ENCODE measurements at places on chromosomes 7 and 10.
A peak's percentile ranks its signal among the peaks of the same experiment; 100 is the strongest.

DNA sequence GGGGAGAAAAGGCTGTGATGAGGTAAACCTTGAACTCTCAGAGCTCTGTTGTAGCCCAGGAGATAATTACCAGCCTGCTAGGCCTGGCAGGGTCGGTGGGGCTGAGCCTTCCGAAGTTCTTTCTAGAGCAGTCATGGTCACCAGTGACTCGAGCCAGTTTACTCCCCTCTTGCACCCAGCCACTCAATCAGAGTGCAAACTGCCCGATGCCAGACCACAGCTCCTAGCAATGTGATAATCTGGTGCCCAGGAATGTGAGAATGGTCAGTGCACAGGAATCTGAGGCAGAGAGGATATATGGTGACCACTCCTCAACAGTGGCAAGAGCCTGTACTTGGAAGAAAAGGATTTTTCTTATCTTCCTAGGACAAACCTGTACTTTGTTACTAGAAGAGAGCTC, 46.4 kb upstream of the KMT2E start:
- DNase-seq = no peak

GRCh38 chr7:137576481-137576880, 232.9 kb upstream of the PTN start:
- DNase-seq = no peak

DNA sequence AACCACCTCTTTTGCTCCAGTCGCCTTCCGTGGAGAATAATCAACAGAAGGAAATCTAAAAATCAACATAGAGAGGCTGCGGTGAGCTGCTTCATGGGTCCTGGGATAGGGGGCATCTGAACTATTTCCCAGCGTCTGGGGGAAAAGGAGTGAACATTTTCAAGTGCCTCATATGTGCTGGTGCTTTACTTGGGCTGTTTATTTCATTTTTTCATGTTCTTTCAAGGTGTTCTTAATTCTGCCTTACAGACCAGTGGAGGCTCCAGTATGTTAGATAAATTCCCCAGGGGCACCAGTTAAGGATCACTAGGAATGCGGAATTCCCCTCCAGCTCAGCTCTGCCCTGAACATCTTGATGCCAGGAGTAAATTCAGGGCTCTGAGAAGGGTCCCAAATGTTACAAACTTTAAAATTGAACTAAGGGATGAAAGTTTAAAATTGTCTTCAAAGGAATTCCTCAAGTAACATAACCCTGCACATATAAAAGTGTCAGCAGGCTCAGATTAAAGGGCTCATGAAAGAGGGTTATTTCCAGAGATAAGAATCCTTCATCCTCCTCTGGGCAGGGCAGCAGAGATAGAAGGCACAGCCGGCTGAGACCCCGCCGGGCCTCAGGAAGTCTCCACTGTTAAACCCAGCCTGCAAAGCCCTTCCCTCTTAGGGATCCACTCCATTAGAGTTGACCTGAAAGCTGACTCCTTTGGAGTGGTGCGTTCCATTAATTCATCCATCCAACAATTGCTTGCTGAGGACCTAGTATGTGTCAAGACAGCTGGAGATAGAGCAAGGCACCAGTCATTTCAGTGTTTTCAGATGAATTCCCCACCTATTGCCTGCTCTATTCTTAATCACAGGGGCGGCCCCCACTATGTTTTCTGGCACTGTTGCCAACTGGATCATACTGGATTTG, 345.8 kb downstream of the KCNMA1 start:
- DNase-seq = no peak

- no peak for DNase-seq
Observed at GRCh38 chr7:2152646-2153045, 80.1 kb downstream of the MAD1L1 start.

- no peak for DNase-seq
Observed at GRCh38 chr7:103929901-103930311, 59.6 kb downstream of the RELN start.

- no peak for DNase-seq
Observed at GRCh38 chr7:90772410-90772809, 176.3 kb downstream of the CDK14 start.

DNA sequence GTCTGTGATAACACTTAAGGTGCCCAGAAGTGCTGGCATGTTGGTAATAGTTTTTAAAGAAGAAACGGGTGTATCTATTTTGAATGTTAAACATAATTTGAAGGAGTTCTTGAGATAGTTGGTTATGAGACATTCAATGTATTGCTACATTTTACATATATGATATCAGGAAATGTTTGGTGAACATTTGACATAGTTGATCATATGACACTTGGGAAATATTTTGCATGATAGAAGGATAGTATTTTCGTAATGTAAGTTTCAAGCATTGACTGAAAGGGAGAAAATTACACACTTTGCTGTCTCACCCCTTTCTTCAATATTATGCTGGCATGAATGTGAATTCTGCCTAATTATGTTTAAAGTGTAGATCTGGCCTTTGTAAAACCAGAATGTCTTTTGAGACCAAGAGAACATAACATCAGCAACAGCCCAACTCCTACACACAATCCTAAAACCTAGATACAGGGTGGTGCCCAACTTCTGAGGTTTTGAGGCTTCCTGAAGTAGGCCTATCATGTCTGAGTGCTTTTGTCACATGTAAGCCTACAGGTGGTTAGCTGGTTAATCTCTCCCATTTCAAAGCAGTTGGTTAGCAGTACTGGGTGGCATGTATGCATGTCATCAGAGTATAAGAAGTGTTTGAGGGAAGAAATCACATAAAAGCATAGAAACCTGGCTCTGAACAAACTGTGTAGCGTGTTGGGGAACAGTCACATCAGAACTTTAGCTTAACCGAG, 2.1 kb downstream of the ADD3 start:
- DNase-seq = no peak

DNA sequence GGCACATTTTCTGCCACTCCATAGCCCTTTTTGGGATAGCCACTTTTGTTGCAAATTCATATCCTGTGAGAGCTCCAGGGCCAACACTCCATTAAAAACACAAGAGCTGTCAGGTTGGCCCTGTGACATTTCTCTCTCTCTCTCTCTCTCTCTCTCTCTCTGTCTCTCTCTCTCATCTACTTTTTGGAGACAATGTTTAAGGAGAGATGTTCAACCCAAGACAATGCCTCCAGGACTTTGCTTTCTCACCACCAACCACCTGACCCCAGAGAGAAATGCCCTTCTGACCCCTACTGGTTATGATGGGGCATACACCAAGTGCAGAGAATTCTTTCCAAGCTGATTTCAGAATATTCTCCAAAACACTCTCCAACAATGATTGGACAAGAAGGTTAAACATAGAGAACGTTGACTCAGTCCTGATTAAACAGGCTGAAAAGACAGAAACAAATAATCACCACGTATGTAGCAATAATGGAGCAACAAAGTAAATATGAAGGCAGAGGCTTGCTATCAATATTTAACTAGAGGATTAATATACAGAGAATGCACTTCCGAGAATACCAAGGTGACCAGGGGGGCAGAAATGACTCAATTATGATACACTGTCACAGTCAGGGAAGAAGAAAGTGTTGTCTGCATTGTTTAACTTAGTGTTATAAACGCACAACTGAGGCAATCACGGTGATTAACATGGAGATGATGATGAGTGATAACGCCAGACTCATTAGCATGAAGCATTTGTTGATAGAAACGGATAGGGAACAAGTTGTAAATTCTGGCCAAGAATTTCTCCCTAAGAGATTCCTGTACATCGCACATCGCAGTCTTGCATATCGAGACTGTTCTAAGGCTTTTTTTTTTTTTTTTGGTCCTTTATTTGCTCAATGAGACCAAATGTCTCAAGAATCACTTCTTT, 178.5 kb downstream of the NRP1 start:
- peak; percentile 11 for DNase-seq

DNA sequence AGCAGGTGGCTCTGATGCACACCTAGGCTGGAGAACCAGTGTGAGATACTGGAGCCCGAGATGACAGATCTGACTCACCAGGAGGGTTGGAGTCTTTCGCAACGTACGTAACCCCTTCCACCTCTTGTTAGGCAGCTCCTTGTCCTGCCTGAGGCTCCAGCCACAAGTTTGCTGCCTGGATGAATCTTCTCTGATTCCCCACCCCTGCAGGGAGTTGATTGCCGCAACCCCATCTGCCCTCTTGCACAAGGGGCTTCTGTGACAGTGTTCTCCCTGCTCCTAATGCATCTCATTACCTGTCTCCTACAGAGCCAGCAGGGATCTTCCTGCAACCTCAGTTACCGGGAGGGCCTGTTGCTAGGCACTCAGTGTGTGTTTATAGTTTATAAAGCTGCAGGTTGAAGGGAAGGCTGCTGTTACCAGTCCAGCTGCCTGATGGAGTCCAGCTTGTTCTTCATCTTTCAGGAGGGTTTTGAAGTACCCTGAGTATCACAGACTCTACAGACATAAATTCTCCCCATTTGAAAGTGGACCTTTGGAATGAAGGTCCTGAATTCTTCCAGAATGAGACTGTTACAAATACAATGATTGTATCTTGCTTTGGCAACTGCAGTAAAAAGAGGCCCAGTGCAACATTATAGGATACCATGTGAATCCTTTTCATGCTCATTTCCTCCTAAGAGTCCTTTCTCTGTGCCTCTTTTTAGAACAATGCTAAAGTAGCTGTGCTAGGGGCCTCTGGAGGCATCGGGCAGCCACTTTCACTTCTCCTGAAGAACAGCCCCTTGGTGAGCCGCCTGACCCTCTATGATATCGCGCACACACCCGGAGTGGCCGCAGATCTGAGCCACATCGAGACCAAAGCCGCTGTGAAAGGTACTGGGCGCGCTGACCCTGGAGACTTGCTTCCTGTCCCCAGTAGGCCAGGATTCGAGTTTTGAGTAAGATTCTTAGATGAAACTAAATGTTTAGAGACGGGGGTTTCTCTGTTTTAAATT, 6.5 kb downstream of the MDH2 start:
- no peak for DNase-seq

DNA sequence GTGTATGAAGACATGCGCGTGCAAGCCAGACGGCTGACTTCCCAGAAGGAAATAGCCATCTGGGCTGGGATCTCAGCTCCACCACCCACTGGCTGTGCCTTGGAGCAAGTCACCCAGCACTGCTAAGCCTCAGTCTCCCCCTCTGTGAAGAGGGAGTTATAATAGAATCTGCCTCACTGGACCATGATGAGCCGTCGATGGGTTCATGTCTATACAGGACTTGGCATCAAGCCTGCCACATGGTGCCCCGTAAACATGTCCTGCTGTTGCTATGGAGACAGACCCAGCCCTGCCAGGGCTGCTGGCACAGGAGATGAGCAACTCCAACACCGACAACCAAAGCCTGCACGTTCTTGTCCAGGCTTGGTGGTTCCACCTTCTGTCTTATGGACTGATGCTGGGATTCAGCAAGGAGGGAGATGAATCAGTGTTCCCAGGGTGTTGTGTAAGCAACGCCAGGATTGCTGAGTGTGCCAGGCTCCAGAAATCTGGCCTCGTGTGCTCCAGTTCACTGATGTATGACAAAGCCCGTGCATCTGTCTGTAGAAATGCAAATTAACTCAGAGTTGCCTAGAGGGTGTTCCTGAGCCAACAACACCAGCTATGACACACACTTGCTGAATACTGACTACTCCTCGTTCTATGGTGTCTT, 5.6 kb downstream of the GPR15LG start:
- DNase-seq = no peak

DNA sequence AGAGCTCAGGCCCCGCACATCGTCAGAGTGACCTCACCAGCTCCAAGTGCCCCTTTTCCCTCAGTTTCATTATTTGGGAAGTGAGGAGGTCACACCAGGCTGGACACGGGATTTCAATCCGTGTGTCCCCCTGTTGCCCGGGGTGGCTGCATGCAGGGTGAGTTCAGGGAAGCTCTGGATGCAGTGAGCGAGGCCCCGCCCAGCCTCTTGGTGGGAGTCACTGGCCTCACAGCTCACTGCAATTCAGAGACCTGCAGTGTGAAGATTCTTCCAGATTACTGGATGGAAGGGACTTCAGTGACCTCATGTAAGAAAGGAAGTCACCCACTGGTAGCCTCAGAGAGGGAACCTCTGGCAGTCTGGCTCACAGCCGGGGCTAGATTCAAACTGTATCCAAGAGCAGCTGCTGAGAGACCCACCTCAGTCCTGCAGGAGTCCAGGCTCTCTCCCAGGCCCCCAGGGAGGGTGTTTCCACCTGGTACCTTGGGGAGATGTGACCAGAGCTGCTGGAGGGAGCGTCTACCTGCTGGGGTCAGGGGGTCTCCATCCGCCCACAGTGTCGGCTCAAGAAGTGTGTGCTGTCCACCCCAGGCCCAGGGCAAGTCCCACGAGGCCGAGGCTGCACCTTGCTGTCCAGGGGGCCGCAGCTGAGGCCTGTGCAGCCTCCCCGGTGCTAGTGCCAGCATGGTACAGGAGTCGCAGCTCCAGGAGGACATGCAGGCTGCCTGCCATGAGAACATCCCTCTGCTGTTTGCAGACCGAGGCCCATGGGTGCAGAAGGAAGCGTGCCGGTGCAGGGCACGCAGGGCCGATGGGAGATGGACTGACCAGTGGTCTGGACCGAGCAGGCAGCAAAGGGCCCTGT, 54.4 kb downstream of the MGMT start:
- DNase-seq = no peak

GRCh38 chr10:89312973-89313372, 11.1 kb downstream of the IFIT2 start:
- no peak for DNase-seq

DNA sequence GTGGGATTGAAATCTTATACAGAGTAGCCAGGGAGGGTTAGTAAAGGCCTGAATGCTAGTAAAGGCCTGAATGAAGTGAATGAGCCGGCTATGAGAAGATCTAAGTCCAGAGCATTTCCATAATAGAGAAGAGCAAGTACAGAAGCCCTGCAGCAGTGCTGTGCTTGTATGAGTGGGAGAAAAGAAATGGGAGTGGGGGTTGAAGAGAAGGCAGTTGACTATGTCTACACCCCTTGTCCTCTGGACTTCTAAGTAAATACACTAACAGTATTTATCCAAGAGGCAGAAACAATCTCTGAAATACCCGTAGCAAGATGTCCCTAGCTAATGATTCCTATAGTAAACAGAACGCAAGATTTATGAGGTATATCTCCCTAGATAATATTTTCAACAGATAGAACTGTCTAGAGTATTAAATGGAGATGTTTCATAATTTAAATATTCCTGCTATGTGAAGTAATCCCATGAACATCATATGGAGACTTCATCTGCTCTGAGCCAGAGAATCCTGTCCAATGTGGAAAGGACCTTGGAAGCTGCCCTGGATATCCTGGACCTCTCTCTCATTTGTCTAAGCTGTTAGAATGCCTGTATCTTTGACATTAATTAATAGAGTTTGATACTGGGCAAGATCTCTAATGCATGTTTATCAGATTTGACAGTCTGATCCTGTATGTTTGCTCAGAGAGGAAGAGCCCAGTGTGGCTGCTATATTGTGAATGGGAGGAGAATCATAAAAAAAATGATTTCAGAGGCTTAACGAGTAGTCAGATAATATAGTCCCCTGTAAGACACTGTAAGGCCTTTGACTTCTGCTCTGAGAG, 171.6 kb downstream of the LRRN3 start:
- no peak for DNase-seq

GRCh38 chr10:55822096-55822495, 539.0 kb downstream of the ZWINT start:
- DNase-seq = no peak

- DNase-seq = no peak
Observed at GRCh38 chr10:67657775-67658174, 38.2 kb downstream of the CTNNA3 start.

DNA sequence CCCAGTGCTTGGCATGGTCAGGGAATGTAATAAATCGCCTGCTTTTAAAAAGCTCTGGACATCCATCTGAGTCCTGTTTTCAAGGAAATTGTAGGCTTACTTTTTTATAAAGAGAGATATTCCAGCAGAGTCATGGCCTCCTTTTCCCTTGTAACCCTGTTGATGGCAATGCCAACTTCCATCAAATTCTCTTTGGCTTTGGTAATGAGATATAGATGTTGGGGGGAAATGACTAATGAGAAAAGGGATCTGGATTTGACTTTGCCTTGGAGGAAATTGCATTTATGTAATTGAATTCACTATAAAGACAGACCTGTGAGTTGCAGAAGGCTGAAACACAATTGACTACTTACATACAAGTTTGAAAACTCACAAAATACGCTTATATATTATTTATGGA, 347.5 kb downstream of the GPR158 start:
- DNase-seq = no peak

All from SHP77 treated with DMSO at 0.1 percent for 48 hours (cell line).